Left hindlimb (tissue), 1 donor: ENCODE measurements at places on chromosomes 5 and 9.

GRCh38 chr5:117652036-117652957, 1077.7 kb upstream of the SEMA6A start:
- no peak for DNase-seq

GRCh38 chr5:74096325-74096724, 470.3 kb downstream of the ARHGEF28 start:
- DNase-seq = no peak

DNA sequence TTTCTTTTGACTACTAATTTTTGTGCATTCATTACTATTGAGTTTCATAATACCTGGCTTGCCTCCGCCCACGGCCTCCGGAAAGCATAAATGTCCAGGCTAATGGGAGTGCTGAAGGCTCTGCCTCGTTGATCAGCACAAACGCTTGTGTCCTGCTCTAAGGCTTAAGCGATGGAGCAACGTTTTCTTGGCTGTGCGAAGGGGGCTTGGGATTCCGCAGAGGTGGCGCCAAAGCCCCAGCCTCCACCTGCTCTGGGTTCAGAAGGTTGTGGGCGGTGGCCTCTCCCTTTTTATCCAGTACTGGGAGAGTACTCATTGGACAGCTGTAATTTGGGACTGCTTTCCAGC, 19.7 kb downstream of the ANXA2R start:
- DNase-seq = no peak

DNA sequence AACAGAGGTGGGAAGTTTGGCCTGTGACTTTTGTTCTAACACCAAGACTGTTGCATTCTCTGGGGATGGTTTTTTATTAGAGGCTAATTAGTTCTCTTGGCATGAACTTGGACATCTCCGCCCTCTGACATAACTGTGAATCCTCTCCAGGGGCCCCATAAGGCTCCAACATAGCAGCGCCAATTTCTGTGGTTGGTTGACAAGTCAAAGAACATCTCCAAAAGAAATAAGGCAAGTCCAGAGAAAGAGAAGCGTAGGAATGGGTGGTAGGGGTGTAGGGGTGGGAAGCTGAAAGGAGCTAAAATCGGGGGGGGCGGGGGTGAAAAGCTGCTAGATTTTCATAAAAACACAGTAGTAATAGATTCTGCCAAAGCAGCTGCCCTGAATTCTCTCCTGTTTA, 81.0 kb upstream of the DAB2 start:
- peak; percentile 68 for DNase-seq

- DNase-seq = peak; percentile 99
Observed at GRCh38 chr5:108748401-108749127, 867 bp downstream of the FER start.

DNA sequence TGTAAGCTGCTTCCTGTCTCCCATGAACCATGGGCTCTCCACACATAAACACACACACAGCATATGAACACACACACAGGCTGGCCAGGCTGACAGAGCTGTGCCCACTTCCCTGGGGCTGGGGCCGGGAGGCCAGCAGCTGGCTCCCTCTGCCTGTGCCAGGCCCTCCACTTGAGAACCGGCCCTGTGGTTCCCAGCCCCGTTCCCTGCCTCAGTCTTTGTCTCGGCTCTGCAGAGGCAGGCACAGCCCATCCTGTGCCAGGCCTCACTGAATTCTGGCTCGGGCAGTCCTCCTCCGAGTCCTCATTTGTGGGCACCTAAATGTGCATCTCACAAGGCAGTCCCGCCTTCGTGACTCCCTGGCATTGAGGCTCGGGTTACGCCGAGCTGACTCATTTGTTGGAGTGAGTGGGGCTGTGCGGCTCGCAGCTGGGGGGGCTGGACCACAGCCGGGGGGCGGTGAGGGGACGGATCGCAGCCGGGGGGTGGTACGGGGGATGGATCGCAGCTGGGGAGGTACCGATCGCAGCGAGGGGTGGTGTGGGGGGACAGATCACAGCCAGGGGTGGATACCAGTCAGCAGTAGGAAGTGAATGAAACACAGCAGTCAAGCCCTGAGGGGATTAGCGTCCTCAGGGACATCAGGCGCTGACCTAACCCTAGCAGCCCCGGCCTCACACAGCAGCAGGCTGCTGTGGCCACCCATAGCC, 72.3 kb downstream of the PSMB7 start:
- peak; percentile 88 for DNase-seq

GRCh38 chr9:108382310-108382709, 473.5 kb downstream of the ACTL7B start:
- DNase-seq = peak; percentile 36

GRCh38 chr5:122291000-122291901, 20.8 kb upstream of the SNCAIP start:
- DNase-seq = no peak

- no peak for DNase-seq
Observed at GRCh38 chr5:151745071-151745705, 13.2 kb downstream of the ATOX1 start.

DNA sequence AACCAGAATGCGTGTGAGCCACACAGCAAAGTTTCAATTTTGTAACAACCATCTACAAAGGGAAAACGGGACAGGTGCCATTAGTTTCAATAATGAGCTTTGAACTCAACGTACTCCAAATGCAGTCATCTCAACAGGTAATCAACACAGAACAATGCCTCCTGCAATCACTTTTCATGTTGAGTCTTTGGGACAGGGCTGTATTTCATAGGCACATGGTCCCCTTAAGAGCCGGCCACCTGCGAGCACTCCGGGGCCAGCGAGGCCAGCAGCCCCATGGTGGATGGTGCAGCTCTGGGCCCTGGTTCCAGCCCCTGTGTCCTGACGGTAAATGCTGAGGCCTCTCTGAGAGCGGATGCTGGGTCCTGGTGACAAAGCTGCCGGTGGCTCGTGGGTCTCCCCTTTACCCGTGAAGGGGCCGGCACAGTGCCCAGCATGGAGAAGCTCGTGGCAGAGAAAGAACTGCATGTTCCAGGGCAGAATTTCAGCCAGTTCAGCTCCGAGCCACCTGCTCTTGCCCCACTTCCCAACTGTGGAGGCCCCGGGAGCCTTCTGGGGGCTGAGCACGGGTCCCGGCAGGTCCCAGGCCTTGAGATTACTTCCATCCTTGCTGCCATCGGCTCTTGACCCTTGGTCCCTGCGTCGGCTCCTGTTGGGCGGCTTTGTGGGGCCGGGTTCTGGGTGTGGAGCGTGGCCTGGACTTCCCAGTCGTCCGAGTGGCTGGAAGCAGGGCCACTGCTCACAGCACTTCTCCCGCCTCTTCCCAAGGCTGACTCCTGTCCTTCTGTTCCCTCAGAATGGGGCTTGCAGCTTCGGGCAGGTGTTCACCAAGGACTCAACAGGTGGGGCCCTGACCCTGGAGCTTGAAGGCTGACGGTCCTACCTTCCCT, 26.1 kb upstream of the RNU6ATAC start:
- peak; percentile 26 for DNase-seq

DNA sequence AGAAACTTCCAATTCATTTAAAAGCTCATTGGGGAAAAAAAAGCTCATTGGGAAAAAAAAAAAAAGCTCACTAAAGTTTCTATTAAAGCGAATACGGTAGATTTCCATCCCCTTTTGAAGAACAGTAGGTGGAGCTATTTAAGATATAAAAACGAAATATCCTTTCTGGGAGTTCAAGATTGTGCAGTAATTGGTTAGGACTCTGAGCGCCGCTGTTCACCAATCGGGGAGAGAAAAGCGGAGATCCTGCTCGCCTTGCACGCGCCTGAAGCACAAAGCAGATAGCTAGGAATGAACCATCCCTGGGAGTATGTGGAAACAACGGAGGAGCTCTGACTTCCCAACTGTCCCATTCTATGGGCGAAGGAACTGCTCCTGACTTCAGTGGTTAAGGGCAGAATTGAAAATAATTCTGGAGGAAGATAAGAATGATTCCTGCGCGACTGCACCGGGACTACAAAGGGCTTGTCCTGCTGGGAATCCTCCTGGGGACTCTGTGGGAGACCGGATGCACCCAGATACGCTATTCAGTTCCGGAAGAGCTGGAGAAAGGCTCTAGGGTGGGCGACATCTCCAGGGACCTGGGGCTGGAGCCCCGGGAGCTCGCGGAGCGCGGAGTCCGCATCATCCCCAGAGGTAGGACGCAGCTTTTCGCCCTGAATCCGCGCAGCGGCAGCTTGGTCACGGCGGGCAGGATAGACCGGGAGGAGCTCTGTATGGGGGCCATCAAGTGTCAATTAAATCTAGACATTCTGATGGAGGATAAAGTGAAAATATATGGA, at the start of gene PCDHGA12:
PCDHGA12 (plus strand) TSS at position 176 of the 782 bp plus-strand sequence; CDS start at position 429, 253 bp downstream.
- DNase-seq = peak; percentile 48

DNA sequence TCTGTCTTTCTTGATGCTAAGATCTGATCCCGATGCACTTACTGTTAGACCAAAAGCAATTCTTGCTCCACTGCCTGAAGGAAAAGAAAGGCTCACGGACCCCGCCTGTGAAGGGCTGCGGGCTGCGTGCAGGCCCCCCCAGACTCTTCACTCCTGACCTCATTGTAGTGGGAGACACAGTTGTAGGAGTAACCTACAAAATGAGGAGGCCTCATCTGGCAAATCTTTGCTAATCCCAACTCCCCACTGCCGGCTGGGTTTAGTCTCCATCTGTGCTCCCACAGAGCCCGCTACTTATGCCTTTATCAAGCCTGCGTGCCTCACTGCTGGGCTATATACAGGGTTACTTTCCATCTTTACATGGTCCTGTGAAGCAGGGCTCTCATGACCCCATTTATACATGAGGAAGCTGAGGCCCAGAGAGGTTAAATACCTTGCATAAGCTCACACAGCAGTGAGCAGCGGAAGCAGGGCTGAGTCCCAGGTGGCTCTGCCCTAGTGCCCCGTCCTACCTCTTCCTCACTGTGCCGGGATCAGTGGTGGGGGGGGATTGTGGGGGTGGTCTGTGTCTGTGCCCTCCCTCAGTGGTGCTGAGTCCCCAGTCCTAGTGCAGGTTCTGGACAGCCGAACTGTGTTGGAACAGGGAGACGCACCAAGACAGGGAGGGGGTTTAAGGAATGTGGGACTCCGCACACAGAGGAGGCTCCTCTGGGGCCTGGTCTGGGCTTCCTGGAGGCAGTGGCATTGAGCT, 43.9 kb upstream of the RNF130 start:
- DNase-seq = peak; percentile 11

DNA sequence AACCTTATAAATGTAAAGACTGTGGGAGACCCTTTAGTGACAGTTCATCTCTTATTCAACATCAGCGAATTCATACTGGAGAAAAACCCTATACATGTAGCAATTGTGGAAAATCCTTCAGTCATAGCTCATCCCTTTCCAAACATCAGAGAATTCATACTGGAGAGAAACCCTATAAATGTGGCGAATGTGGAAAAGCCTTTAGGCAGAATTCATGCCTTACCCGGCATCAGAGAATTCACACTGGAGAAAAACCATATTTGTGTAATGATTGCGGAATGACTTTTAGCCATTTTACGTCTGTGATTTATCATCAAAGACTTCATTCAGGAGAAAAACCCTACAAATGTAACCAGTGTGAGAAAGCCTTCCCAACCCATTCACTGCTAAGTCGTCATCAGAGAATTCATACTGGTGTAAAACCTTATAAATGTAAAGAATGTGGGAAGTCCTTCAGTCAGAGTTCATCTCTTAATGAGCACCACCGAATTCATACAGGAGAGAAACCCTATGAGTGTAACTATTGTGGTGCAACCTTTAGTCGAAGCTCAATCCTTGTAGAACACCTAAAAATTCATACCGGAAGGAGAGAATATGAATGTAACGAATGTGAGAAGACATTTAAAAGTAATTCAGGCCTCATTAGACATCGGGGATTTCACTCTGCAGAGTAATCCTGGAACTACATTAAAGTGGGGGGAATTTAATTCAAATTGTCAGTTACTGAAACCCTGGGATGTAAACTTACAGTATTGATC, 17.7 kb downstream of the ZNF483 start:
- DNase-seq = no peak

- no peak for DNase-seq
Observed at GRCh38 chr9:135249191-135249590, 161.7 kb downstream of the OLFM1 start.

DNA sequence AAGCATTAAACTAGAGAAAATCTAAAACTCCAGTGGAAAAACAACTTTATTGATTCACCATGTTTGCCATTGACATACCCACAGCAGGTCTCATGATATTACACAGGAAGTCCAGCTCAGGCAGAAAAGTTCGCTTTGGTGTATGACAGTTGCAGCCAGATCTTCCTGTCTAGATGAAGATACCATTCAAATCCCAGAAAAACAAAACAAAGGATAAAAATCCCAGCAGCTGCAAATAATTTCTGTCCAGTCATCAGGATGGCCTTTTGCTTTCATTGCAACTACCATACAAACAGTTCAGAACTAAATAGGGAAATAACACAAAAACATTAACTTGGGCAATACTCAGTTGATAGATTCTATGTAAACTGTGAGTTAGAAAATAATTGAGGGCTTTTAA, 136.0 kb upstream of the NREP start:
- no peak for DNase-seq

DNA sequence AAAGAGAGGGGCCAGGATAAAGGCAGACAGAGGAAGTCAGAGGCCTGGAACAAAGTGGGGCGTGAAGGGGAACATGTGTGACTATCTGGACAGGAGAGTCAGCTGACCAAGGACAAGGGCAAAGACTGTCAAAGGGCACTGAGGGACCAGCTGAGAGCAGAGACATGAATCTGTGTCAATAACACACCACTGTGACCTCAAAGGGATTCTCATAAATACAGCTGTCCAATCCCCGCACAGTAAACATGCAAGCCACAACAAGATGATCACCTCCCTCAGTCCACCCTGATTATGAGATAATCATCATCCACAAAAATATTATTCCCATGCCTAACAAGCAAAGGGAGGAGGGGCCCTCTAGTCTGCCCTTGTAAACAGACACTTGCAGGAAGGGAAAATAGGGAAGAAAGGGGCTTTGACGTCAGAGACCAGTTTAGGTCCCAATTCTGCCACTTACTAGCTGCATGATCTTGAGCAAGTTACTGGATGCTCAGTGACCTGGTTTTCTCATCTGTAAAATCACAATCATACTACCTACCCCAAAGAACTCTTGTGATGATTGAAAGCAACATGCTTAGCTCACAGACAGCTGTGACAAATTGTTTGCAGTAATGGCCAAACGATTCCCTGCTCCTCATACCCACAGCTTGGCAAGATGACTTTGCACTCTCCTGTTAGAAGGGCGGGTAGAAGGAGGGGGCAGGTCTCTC, 41.8 kb downstream of the RAPGEF1 start:
- DNase-seq = no peak

DNA sequence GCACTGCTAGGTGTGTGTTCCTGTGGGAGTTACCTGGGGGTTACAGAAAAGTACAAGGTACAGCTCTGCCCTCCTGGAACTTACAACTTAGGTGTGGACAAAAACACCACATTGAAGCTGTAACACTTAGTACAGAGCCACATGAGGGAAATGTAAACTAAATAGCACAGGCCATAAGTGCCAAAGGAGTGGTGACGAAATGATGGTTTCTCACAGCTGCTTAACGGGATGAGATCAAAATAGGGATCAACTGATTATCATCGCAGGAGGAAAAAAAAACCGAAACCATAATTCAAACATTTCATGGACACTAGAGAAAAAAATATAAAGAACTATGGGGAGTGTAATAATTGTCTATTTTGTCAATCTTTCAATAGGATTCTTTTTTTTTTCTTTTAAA, 5.9 kb downstream of the LIX1 start:
- no peak for DNase-seq

GRCh38 chr5:35668319-35668718, 50.7 kb downstream of the SPEF2 start:
- no peak for DNase-seq

- DNase-seq = no peak
Observed at GRCh38 chr9:17191082-17191481, 56.2 kb downstream of the CNTLN start.
